CD4-positive, alpha-beta T cell treated with Interleukin-10 for 1 hour (primary cell): ENCODE measurements at places on chromosomes 12 and 14.

- DNase-seq, result no peak
These were observed 12.8 kb downstream of the CFAP73 start for GRCh38 chr12:113162102-113163029.

GRCh38 chr14:102696856-102697495, 80.3 kb upstream of the TRAF3 start:
- DNase-seq, result no peak

GRCh38 chr12:132886529-132887477, 602 bp downstream of the CHFR start:
- DNase-seq, result peak; percentile 13

DNA sequence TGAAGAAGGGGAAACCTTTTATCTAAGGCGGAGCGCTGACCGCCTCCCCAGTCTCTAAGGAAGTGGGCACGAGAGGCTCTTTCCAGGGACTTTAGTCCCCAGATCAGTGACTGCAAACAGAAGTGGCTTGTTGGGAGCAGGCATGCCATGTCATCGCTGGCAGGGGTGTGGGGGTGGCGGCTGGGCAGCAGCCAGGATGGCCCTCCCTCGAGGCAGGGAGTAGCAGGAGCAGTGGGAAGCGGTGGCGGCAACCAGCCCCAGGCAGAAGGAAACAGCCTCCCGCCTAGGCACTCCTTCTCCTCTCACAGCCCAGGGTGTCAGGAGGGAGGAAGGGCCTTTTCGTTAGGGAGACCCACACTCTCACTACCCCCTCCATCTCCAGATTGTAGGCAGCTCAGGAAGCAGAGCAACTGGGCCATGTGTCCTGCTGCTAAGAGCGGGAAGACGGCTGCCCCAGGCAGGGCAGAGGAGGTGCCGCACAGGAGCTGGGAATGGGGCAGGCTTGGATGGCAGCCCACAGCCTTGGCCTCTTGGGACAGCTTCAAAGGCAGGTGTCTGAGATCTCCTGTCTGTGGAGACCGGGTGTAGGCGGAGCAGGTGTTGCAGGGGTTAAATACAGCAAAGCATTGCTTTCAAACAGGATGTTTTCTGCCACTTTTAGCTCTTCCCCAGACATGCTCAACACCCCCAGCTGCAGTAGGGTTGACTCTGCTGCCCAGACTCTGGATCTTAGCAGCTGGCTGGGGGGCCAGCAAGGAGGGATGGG, 21.8 kb downstream of the VDR start:
- no peak for DNase-seq

DNA sequence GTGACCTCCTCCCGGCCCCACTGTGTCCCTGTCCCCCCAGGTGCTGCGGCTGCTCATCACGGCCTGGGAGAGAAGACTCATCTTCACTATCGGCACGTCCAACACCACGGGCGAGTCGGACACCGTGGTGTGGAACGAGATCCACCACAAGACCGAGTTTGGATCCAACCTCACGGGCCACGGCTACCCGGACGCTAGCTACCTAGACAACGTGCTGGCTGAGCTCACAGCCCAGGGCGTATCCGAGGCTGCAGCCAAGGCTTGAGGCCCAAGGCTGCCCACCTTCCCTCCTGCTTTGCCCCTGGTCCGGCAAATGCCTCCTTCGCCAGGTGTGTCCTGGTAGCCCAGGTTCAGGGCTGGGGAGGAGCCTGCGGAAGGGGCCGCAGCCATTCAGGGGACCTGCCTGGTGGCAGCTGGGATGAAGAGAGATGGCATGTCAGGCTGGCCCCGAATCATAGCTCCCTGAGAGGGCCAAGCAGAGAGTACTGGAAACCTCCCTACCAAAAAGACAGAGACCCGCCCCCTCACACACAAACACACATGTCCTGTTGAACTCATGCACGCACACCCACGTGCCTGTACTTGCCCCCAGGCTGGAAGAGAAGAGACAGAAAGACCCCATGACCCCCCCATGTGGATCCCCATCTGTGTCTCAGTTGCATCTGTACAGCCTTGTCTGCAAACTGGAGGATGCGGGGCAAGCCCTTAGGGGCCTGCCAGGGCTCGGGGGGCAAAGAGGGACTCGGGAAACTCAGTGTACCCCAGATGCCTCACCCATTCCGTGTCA, 38.7 kb downstream of the RASAL1 start:
- no peak for DNase-seq

- DNase-seq, result no peak
These were observed 178.5 kb upstream of the DAAM1 start for GRCh38 chr14:59009967-59010366.

DNA sequence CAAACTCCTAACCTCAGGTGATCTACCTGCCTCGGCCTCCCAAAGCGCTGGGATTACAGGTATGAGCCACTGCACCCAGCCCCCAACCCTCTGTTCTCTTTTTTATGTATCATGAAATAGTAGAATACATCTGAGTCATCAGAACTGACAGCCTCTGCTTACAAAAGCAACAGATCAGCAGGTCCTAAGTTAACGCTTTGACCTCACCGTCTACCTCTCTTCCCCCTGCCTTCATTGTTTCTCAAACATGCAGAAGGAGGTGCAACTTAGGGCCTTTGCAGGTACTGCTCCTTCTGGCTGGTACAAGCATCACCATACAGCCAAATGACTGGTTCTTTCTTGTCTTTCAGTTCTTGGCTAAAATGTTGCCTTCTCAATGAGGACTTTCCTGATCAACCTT, 249.2 kb downstream of the PAWR start:
- DNase-seq, result no peak

GRCh38 chr12:116366456-116366776, 88.9 kb upstream of the MED13L start:
- DNase-seq, result no peak
